ENCODE measurements at places on chromosomes 4 and X. TPM values are rescaled to one million over a fixed set of nuclear protein-coding genes. Genes with fewer than 3 reads are reported as not detected.

GRCh38 chr4:38084877-38085711 lies 124.9 kb downstream of the PTTG2 start:
- DNase-seq: peak; percentile 87

DNA sequence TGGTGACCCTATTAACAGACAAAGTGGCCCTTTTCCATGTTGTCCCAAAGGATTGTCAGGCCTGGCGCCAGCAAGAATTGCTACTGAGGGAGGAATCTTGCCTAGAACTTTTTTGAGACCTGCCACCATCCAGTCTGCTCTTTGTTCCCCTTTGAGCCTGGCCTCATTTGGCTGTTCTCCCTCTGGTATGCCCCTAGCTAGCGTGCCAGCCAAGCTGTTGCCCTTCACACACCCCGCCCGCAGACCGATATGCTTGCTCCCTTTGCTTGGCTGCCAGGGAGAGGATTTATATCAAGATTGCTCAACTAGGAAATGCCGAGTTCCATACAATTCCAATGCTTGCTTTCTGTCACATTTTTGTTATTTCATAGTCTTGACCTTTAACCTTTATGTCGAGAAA lies 24.4 kb downstream of the IGSF1 start:
- DNase-seq: no peak

- no peak for DNase-seq
Observed at GRCh38 chr4:70874268-70875156, 27.7 kb upstream of the MOB1B start.

The ABCG2 gene
- total RNA-seq: 6.9 TPM

DNA sequence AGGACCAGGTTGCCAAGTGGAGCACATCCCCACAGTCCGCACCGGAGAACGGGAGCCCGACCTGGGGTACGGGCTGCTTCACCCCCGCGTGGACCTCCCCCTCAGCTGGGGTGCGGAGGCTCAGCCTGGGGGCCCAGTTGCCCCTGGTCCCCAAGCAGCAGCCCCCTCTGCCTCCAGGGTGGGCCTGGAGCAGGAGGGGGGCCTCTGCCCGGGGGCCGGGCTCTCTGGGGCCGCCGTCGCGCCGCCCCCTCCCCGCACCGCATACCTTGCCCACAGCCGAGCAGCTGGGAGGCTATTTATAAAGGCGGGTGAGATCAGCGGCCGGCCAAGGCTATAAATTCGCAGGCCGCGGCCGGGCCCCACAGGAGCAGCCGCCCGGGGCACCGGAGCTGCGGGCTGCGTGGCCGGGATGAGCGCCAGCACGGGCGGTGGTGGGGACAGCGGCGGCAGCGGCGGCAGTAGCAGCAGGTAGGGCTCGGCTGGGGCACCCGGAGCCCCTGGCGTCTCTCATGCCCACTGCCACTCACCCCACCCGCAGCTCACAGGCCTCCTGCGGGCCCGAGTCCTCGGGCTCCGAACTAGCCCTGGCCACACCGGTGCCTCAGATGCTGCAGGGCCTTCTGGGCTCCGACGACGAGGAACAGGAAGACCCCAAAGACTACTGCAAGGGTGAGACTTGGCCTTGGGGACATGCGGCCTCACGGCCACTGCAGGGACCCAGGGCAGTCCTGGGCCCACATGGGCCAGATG lies at the start of gene SRPK3:
SRPK3 (plus strand) TSS at position 364 of the 750 bp plus-strand sequence; CDS start at position 410, 46 bp downstream.
- DNase-seq: peak; percentile 74

DNA sequence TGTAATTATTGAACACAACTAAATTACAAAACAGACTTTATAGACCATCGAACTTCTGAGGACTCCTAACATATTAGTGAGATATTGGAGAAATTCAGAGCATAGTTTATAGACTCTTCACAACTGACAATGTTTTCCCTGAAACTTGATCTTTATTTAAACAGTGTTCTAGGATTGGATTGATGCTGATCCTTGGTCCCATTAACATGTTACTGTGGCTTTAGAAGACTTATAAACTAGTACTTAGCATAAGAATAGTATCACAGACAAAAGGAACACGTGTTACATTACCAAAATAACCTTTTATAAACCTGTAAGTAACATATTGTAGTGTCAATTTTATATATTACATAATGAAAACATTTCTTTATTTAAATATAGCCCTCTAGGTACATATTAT lies 689.6 kb downstream of the CCSER1 start:
- no peak for DNase-seq

- DNase-seq: no peak
Observed at GRCh38 chr4:101081695-101082369, 265.5 kb downstream of the PPP3CA start.

DNA sequence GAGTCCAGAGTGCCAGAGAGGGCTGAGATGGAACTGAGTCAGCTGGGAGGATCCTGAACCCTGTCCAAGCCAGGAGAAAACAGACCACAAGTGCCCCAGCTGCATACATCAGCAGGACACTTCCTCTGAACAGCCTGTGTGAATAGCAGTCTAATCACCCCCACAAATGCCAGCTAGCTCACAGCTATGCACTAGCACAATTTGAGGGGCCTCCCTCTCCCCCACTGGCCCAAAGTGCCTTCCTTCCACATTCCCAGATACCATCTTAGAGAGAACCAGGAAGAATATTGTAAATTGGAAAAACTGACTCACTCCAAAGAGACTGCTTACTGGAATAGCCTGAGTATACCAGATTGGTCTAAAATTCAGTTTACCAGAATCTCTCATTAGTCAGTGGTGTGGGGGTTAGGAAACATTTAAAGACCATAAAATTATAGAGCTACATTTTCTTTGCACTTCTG lies 292.6 kb upstream of the KLF3 start:
- no peak for DNase-seq

GRCh38 chr4:34628471-34628870 lies 1615.8 kb downstream of the ARAP2 start:
- no peak for DNase-seq

- no peak for DNase-seq
Observed at GRCh38 chr4:134045411-134045810, 156.2 kb downstream of the PABPC4L start.

DNA sequence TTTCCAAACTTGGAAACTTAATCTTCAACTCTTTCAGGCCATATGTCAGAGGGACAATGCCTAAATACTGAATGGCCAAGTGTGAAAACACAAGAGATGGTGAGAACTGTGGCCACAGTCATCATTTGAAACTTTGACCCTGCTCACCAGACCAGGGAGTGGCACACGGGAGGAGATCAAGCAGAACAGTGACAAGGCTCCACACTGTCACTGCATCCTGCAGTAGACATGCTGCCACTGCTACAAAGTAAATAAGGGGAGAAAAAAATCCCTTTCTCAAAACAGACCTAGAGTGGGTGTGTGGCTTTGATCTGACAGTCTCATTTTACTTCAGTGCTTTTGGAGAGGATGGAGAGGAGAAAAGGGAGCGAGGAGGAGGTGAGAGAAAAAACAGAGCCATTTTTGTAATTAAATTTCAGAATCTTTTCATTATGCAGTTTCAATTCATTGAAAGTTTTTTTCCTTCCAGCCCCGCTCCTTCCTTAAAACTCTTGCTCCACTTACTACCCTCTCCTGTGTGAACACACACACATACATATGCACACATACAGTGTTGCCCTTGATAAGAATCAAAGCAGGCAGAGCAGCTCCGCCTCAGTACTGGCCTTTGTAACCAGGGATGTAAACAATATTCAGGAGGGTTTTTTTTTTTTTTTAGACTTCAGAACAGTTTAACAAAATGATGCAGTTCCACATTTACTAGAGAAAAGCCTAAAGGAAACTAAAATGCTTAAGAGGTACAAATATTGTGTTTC lies 34.4 kb downstream of the NEXMIF start:
- no peak for DNase-seq

GRCh38 chr4:149836546-149836945 lies 20.9 kb upstream of the IQCM start:
- DNase-seq: no peak

The PCDH11X gene
- total RNA-seq: 1.5 TPM

DNA sequence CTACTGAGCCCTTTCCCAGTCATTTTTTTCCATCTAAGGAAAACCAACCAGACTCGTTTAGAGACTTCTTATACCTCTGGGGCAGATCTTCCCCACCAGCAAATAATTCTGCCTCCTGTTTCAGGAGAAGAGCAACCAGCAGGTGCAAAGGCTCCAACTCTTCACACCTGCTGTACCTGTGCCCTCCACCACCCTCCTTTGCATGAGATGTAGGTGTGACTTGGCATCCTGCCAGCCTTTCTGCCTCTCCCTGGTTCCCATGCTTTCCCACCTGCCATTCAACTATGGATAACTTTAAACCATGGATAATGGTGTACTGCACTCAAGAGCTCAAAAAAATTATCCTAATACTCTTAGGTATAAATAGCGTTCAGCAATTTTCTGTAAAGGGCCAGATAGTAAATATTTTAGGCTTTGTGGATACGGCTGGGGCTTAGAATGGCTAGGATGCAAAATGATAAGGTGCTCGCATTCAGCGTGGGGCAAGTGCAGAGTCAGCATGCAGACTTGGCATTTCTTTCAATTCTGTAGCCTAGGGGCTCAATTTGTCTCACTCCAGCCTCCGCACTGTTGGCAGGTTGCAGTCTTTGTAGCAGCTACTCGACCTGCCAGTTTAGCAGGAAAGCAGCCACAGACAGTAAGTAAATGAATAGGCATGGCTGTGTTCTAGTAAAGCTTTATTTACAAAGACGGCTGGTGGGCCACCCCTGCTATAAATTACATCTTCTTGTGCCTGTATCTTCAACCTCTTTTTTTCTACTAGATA lies 79.8 kb downstream of the HCCS start:
- DNase-seq: no peak

- peak; percentile 10 for DNase-seq
Observed at GRCh38 chr4:150584111-150584915, 2.4 kb downstream of the MAB21L2 start.

- no peak for DNase-seq
Observed at GRCh38 chr4:56611501-56611900, 69.6 kb downstream of the HOPX start.

The STK32B gene
- total RNA-seq: 3.5 TPM

DNA sequence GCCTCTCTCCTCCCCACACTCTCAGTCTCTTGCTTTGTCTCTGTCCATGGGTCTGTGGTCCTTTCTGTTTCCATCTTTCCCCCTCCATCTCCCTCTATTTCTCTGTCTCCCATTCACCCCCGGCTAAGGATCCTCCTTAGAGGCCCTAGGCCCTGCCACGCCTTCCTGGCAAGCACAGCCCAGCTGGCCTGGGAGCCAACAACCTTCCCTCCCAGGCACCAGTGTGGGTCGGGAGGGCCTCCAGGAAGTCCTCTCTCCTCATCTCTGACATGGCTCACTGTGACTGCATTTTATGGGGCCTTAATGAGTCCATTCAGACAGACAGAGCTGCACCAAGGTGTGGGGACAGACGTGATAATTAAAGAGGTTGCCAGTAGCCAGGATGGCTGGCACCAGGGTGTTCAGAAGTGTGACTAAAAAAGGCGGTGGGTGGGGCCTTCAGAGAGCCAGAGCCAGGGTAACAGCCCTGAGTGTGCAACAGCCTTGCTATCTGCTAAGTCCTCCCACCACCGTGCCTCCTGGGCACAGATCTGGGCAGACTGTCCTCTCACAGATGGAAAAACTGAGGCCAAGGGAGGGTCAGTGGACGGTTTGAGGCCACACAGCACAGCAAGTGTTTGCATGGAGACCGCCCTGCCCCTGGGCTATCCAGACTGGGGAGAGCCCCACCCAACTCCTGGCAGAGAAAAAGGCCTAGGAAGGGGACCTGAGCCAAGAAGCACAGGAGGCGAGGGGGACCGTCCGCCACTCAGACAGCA lies 31.5 kb downstream of the BLOC1S4 start:
- DNase-seq: peak; percentile 56

GRCh38 chr4:182067828-182068227 lies 175.4 kb upstream of the TENM3 start:
- DNase-seq: no peak

- DNase-seq: peak; percentile 47
Observed at GRCh38 chr4:150079081-150079581, 886 bp downstream of the DCLK2 start.

DNA sequence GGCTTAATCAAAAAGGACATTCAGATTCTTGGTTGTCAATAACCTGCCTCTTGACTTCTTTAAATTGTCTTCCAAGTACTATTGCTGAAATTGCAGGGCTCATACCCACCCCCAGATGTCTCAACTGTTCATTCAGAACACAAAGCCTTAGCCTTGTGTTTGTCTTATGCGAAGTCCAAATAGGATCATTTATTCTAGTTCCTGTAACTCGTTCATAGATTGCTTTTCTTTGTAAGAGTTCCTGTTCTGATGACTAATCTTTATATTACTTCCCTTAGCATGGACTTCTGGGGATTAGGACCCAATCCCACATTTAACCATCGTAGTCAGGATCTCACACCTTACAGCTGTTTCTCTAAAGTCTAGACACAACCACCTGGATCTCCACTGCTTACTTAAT lies 226.0 kb downstream of the VEGFC start:
- no peak for DNase-seq

GRCh38 chr4:183872531-183872930 lies 32.6 kb upstream of the STOX2 start:
- peak; percentile 26 for DNase-seq

DNA sequence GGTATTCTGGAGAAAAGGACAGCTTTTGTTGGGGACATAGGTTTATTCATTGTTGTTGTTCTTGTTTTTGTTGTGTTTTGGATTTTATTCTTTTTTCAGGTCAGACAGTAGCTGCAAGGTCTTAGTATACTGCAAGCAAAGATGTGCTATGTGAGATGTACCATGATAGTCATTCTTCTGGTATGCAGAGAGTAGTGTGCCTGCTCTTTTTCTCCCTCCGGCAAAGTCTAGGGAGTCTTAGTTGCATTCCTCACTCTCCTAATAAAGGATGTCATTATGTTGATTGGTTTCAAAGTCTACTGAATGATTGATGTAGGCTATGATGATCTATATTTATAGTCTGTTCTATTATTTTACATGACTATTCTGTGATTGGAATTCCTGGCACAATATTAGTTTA lies 119.9 kb upstream of the POF1B start:
- DNase-seq: no peak

GRCh38 chrX:34227804-34228203 lies 95.7 kb upstream of the FAM47A start:
- no peak for DNase-seq

DNA sequence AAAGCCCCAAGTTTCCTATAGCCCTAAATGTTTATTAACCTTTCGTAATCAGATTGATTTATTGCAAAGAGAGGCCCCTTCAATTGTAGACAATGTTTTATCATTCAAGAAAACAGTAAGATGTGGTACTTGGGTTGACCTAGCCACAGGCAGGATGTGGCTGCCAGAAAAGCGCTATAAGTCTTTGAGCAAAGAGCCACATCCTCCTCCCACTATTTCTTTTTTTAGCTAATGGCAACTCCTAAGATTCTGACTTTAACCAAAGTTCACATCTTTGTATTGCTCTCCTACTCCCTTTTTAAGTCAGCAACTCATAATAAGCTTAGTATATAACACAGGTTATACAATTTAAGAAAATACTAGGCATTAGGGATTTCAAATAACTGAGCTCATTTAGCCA lies 70.7 kb upstream of the PPP3CA start:
- DNase-seq: no peak

The HTR2C gene
- not detected for total RNA-seq

Data from tongue (tissue), 3 donors.